Sigmoid colon (tissue), 7 donors: ENCODE measurements at places on chromosomes 12 and 14. TPM values are rescaled to one million over a fixed set of nuclear protein-coding genes. Genes with fewer than 3 reads are reported as not detected.

DNA sequence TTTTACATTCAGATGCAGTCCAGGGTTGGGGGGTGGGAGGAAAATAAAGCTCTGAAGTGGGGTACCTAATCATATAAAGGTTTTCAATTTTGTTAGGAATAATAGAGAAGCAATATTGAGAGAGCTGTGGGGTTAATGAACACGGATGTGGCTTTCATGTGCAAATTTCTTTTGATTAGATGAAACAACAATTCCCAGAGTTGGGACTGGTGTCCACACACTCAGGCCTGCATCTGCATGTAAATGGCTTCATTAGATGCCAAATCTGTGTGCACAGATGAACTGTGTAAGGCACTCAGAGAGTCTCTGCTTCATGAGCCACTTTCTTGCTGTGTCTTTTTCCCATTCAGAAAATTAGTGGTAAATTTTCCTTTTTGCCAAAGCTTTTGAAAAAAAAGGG is 377.1 kb upstream of the NOVA1 start:
- no peaks in the 10 kb centered on the region for H3K27me3 ChIP-seq
- H3K36me3 ChIP-seq, result no peaks in the 10 kb centered on the region
- no peak for DNase-seq
- no peak overlapping the region for H3K27ac ChIP-seq
- H3K4me3 ChIP-seq, result no peak overlapping the region

DNA sequence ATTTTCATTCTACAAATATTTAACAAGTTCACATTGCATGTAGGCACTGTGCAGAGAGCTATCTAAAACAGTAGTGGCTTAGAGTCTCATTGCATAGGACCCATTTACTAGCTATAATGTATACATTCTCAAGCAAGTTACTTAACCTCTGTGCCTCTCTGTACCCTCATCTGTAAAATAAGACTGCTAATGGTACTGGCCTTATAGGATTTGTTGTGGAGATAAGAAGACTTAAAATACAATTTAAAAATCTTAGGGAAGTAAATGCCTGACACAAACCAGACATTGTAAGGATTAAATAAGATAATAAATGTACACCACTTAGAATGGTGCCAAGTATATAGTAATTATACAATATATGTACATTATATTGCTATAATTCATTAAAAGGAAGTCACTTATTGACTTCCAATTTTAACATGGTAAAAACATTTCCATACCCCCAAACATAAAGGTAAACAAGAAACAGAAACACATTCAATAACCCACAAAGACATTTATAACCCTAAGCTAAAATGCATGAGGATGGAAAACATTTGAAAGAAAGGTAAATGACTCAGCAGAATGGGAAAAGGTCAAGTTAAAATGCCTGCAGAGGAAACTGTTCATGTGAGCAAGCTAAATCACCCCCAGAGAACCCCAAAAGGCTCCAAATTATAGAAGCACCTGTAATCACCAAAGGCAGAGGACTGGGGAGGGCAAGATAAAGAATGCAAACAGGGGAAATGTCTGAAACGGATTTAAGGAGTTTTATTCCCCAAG is 30.8 kb downstream of the RPS6KA5 start:
- peak overlapping the region; percentile 14 for H3K27ac ChIP-seq
- no peaks in the 10 kb centered on the region for H3K36me3 ChIP-seq
- no peaks in the 10 kb centered on the region for H3K27me3 ChIP-seq
- no peak for DNase-seq
- H3K4me3 ChIP-seq, result no peak overlapping the region

GRCh38 chr12:48279101-48279500 is 71.6 kb downstream of the ZNF641 start:
- no peaks in the 10 kb centered on the region for H3K27me3 ChIP-seq
- no peak for DNase-seq
- no peaks in the 10 kb centered on the region for H3K36me3 ChIP-seq
- no peak overlapping the region for H3K27ac ChIP-seq

DNA sequence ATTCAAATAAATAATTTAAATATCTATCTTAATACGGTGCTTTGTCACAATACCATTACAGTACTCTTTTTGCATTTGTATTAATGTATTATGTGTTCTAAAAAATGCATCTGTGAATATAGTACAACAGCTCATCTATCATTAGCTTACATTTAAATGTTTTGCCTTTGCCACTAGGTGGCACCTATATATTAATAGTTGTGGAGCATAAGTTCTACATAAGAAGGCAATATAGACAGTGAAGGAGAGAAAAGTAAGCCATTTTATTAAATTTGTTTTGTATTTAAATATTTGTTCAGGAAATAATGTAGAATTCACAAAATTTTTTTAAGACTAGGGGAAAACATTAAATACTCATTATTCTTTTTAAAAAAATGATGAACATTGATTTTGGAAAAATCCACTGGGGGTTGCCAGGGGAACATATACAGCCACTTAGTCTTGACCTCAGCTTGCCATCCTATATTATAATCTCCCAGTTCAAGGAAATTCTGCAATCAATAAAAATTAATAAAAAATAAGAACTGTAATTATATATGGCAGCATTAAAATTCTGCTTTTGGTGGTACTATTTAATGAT is 9.8 kb downstream of the CCER1 start:
- H3K4me1 ChIP-seq, result no peaks in the 10 kb centered on the region
- no peaks in the 10 kb centered on the region for H3K27me3 ChIP-seq
- no peak overlapping the region for H3K4me3 ChIP-seq
- H3K27ac ChIP-seq, result no peak overlapping the region

GRCh38 chr12:75655315-75655806 is 144.0 kb upstream of the KRR1 start:
- DNase-seq, result no peak
- no peaks in the 10 kb centered on the region for H3K36me3 ChIP-seq
- no peak overlapping the region for H3K27ac ChIP-seq
- no peak overlapping the region for H3K4me3 ChIP-seq
- H3K4me1 ChIP-seq, result no peaks in the 10 kb centered on the region

DNA sequence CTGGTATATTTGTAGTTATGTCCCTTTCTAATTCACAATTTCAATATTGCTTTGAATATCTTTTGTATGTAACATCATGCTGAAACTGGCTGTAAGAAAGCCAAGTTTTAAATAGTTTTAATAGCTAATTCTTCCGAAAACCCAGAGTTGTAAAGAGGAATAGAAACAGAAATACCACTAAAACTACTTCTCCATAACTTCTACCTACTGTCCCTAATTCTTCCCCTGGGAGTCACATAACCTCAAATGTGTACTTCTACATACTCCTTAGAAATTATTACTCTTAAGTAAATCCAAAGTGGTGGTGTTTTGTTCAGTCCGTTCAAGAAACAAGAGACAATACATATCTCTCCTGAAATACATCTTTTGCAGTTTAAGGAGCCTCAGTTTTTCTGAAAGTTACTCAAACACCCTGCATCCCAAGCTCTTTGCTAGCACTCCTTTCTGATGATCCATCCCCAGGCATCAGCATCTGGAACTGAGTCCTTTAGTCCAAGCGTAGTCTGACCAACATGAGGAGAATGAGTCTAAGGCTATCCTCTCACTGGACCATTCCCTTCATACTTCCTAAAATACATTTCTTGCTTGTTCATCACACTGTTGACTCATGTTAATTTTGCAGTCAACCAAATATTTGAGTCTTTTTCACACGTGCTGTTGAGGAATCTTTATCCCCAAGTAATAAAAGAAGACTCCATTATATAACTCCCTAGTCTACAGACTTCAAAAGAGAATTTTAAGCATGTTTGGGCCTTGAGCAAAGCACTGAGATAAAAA is 214.3 kb upstream of the NUDT4 start:
- no peak overlapping the region for H3K27ac ChIP-seq
- H3K27me3 ChIP-seq, result no peaks in the 10 kb centered on the region
- no peak overlapping the region for H3K4me3 ChIP-seq

DNA sequence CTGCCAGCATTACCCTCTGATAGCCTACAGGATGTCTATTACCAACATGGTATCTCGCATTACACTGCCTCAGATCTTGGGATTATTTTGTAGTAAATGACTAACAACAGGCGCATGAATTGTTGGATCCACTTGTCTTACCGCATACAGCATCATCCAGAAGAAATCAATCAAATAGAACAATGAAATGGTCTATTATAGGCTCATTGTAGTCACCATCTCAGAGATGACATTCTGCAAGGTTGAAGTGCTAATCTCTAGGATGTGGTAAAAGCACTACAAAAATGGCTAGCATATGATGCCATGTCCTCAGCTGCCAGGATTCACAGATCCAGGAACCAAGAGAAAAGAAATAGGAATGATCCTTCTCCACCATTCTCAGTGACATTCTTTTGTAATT is 52.0 kb downstream of the WASHC3 start:
- no peak overlapping the region for H3K27ac ChIP-seq
- H3K36me3 ChIP-seq, result no peaks in the 10 kb centered on the region
- no peak overlapping the region for H3K4me3 ChIP-seq
- H3K27me3 ChIP-seq, result no peaks in the 10 kb centered on the region
- H3K4me1 ChIP-seq, result no peaks in the 10 kb centered on the region

- no peak for DNase-seq
- H3K4me1 ChIP-seq, result no peaks in the 10 kb centered on the region
- no peak overlapping the region for H3K27ac ChIP-seq
- H3K36me3 ChIP-seq, result no peaks in the 10 kb centered on the region
- no peaks in the 10 kb centered on the region for H3K27me3 ChIP-seq
- no peak overlapping the region for H3K4me3 ChIP-seq
These were observed 285.5 kb downstream of the KCNH5 start for GRCh38 chr14:62759796-62760195.

GRCh38 chr14:93714605-93715004 is 73.7 kb downstream of the PRIMA1 start:
- no peaks in the 10 kb centered on the region for H3K4me1 ChIP-seq
- peaks cover 4% of the 10 kb centered on the region for H3K27me3 ChIP-seq
- no peak for DNase-seq

- no peak overlapping the region for H3K27ac ChIP-seq
- H3K4me1 ChIP-seq, result no peaks in the 10 kb centered on the region
- H3K4me3 ChIP-seq, result no peak overlapping the region
These were observed 87.0 kb downstream of the SEC23A start for GRCh38 chr14:39015964-39016577.

DNA sequence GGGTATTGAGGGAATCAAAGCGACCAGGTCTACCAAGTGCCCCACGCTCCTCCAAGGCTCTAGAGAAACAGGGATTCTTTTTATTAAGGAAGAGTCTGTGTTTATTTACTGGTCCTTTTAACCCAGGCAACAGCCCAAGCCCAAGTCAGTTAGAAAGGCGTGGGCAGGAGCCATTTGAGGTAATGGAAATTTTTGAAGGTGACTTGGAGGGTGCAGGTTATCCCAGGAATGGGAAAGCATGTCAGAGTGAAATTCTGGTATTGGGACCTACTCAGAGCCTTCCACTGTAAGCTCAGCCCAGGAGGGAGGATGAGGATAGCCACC is 2.9 kb downstream of the SLC6A12 start:
- H3K4me3 ChIP-seq, result no peak overlapping the region
- H3K4me1 ChIP-seq, result peaks cover 10% of the 10 kb centered on the region
- no peak for DNase-seq
- peaks cover 36% of the 10 kb centered on the region for H3K27me3 ChIP-seq
- no peaks in the 10 kb centered on the region for H3K36me3 ChIP-seq

- H3K36me3 ChIP-seq, result peaks cover 4% of the 10 kb centered on the region
- no peak overlapping the region for H3K4me3 ChIP-seq
- H3K4me1 ChIP-seq, result no peaks in the 10 kb centered on the region
- no peak for DNase-seq
- H3K27me3 ChIP-seq, result no peaks in the 10 kb centered on the region
- H3K27ac ChIP-seq, result no peak overlapping the region
These were observed 85.6 kb downstream of the SYNE2 start for GRCh38 chr14:63938198-63939005.

GRCh38 chr12:19245666-19246065 is 116.1 kb downstream of the PLEKHA5 start:
- H3K4me1 ChIP-seq, result no peaks in the 10 kb centered on the region
- no peak for DNase-seq
- H3K27ac ChIP-seq, result no peak overlapping the region
- no peak overlapping the region for H3K4me3 ChIP-seq
- H3K27me3 ChIP-seq, result no peaks in the 10 kb centered on the region

DNA sequence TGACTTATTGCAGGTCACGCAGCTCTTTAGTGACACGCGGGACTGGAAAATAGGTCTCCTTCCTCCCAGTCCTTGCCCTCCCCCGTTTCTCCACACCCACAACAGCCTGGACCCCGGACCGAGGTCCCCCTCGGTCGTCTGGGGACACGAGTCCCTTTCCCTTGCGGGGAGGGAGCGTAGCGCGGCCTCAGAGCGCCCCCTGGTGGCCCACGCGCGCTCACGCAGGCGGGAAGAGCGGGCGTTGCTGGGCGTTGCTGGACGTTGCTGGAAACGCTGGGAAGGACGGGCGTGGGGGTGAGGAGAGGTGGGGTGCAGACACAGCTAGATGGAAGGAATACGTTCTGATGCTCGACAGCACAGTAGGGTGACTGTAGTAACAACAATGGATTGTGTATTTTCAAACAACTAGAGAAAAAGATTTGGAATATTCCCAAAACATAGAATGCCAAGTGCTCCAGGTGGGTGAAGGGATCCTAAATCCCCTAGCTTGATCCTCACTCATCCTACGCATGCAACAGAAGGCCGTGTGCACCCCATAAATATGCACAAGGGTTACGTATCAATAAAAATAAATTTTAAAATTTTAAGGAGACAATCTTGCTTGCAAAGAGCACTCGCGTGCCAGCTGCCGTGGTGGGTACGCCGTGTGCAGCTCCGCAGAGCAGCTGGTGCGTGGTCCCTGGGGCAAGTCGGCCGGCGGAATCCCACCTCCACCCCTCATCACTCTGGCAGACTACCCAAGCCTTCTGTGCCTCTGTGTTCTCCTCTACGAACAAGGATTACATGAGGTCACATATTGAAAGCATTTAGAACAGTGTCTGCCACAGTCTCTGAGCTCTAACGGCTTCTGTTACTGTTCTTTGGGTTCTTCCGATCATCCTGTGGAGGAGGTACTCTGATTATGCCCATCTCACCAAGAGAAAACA is 87.4 kb downstream of the B4GALNT3 start:
- no peak overlapping the region for H3K4me3 ChIP-seq
- peaks cover 7% of the 10 kb centered on the region for H3K4me1 ChIP-seq
- DNase-seq, result no peak
- peaks cover 44% of the 10 kb centered on the region for H3K27me3 ChIP-seq

- no peak for DNase-seq
- H3K27ac ChIP-seq, result no peak overlapping the region
- no peaks in the 10 kb centered on the region for H3K27me3 ChIP-seq
- no peaks in the 10 kb centered on the region for H3K36me3 ChIP-seq
These were observed 5.2 kb upstream of the GNG2 start for GRCh38 chr14:51855234-51855633.

Gene TMEM117
- total RNA-seq, result 20.1 TPM

Gene CCDC196
- not detected for total RNA-seq

Gene SLCO1C1
- 0.16 TPM for total RNA-seq

Gene MRPL42
- 51.9 TPM for total RNA-seq

Gene ANKS1B
- total RNA-seq, result 57.3 TPM

Gene GSG1
- total RNA-seq, result not detected

Gene MAP3K9
- 0.66 TPM for total RNA-seq

Gene INSM2
- total RNA-seq, result not detected

Gene ACTR6
- 24.2 TPM for total RNA-seq

Gene CABP1
- total RNA-seq, result 1.8 TPM

Gene JAG2
- 3.9 TPM for total RNA-seq

Gene HOXC4
- not detected for total RNA-seq

Gene DNAH10
- total RNA-seq, result not detected

Gene GLIPR1L1
- not detected for total RNA-seq

Gene NINJ2
- total RNA-seq, result 2.0 TPM

Gene DNAJC22
- not detected for total RNA-seq
